ENCODE measurements at places on chromosomes 4 and X. TPM values are rescaled to one million over a fixed set of nuclear protein-coding genes. Genes with fewer than 3 reads are reported as not detected.

- DNase-seq, result no peak
Measured at GRCh38 chr4:171880136-171880535, 66.9 kb downstream of the GALNTL6 start.

- DNase-seq, result no peak
Measured at GRCh38 chr4:62619971-62620370, 1419.8 kb downstream of the ADGRL3 start.

DNA sequence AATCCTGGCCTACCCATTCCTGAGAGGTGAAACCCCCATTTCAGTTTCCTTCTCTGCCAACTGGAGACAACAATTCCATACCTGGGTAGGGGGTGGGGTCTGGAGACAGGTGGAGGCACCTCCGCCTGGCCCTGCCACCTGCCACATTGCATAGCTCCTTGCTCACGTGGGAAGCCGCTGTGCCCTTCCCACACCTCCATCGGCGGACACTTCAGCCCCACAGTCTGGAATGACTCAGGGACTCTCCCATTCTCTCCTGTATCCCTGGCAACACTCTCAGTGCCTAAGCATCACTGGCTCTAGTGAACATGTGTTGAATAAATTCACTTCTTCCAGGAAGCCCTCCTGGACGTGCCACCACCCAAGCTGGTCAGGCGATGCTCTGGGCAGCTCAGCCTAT lies 21.7 kb downstream of the PPP2R2C start:
- DNase-seq, result no peak

GRCh38 chr4:151906438-151906837 lies 145.6 kb upstream of the GATB start:
- DNase-seq, result no peak

GRCh38 chr4:148810461-148810860 lies 368.2 kb upstream of the NR3C2 start:
- no peak for DNase-seq

DNA sequence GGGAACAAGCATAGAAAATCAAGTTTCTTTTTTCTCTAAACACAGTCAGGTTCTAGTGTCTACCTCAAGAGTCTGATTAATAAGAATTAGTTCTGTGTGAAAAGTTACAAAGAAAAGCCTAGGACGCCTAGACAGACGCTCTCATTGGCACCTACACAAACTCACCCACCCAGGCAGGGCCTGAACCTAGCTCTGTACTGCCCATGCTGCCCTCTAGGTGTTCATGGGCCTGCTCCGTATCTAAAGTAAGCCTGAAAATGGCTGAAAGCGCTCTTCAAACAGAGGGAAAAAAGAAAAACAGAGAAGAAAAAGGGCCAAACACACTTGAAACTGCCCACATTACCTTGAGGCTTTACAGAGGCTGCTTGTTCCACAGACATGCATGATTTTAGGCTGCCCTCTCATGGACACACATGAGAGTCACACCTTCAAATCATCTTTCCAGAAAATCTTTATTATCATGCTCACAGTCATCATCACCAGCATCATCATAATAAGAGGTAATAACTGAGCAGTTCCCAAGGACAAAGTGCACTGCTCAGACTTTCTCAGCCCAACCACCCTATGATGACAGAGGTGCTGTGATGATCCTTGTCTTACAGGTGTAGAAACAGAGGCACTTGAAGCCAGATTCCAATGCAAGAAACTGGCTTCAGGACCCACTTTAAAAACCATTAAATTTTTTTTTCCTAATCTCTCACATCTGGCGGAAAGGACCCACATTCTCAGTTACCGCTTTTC lies 49.6 kb downstream of the MAP7D2 start:
- peak; percentile 7 for DNase-seq

DNA sequence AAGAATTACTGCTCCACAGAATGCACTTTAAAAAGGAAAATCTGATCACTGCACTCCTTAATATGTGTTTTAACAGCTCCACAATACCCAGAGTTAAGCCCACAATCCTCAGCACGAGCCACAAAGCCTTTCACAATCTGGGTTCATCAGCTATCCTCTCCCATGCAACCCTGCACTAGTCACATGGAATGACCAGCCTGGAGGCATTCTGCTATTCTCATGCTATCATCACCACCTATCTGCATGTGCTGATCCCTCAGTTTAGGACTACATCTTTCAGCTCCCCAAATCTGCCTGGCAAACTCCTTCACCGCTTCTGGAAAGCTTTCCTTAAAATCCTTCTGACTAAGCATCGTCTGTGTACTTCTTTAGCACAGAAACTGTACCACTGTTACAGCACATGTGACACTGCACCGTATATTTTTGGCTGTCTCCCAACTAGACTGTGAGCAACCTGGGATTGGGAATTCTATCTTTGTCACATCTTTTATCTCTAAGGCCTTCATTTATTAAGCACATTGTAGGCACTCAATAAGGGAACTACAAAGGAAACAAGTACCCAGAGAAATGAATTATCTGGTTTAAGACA lies 18.3 kb upstream of the EIF1AX start:
- no peak for DNase-seq

DNA sequence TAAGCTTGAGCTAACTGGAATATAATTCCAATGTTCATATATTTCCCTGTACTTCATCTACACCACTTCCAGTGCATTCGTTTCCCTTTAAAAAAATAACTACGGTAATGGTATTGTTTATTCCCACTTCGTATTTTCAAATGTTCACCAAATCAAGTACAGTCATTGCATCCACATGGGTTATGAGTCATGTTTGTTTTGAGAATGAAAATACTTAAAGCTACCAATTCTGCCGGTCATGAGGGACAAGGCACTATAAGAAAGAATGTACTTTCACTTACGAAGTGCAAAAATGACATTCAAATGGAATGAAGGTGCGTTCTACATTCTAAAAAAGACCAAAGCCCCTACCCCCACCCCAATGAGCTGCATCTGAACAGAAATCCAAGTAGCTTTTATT lies 174.4 kb upstream of the FGF13 start:
- no peak for DNase-seq

DNA sequence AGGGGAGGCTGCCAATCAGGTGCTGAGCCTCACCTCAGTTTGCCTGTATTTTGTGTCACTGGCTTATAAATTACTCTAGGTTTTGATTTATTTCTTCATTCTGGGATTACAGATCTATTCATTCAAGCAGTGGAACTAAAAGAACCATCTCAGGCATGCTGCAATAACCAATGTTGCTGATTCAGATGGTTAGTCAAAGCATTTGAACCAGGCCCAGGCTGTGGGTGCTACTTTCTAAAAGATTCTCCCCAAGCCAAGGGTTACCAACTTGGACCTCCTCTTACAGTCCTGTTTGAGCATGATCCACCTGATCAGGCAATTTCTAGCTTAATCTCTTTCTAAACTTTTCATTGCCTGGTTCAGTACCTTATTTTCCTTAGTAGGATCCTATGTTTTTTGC lies 67.2 kb downstream of the TMEM131L start:
- no peak for DNase-seq

- DNase-seq, result no peak
Measured at GRCh38 chr4:111596491-111596890, 548.8 kb upstream of the FAM241A start.

DNA sequence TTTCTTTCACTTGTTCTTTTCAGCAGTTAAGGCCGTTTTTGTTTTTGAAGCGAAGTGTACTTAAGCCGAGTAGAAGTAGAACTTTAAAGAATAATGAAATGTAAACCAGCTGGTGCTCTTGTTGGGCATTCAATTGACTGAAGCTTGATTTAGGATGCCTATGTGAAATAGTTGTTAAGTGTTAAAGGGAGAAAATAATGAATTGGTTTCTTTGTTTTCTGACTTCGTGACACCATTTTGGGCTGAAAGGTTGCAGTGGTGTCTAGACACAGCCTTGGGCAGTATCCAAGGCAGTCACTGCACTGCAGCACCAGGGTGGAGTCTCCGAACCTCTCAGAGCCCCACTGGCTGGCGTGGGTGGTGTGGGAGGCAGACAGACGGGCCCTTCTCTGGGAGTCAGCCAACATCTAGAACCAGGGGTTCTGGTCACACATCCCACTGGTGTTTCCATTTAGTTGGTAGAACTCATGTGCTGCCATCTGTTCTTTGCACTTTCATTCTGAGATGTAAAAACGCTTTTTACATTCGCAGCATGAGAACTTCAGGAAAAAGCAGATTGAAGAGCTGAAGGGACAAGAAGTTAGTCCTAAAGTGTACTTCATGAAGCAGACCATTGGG lies 3.5 kb downstream of the UCHL1 start:
- no peak for DNase-seq

GRCh38 chrX:38975368-38975942 lies 174.2 kb downstream of the MID1IP1 start:
- DNase-seq, result no peak

DNA sequence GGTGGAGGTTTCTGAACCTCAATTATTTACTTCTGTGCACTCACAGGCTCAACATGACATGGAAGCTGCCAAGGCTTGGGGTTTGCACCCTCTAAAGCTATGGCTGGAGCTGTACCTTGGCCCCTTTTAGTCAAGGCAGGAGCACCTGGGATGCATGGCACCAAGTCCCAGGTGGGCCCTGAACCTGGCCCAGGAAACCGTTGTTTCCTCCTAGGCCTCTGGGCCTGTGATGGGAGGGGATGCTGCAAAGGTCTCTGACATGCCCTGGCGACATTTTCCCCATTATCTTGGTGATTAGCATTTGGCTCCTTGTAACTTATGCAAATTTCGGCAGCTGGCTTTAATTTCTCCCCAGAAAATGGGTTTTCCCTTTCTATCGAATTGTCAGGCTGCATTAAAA lies 726.1 kb upstream of the POU3F4 start:
- no peak for DNase-seq

DNA sequence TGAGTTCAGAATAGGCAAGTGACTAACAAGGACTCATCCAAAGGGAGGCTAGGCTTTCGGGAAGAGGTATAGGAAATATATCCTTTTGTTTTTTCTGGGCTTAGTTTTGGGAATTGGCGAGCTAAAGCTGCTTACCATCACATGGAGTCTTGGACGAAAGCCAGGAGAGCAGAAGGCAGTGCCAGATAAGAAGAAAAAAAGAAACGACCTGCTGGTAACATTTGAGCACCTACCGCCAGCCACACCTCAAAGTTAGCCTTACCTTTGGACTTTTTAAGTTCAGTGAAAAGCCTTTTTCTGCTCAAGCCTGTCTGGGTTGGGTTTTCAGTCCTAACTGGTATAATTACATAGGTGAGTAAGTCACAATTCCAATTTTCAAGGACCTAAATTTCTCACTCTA lies 85.1 kb upstream of the LCORL start:
- no peak for DNase-seq

GRCh38 chr4:151099976-151100417 lies 569 bp downstream of the RPS3A start:
- no peak for DNase-seq

GRCh38 chr4:61919561-61919960 lies 719.4 kb downstream of the ADGRL3 start:
- no peak for DNase-seq

DNA sequence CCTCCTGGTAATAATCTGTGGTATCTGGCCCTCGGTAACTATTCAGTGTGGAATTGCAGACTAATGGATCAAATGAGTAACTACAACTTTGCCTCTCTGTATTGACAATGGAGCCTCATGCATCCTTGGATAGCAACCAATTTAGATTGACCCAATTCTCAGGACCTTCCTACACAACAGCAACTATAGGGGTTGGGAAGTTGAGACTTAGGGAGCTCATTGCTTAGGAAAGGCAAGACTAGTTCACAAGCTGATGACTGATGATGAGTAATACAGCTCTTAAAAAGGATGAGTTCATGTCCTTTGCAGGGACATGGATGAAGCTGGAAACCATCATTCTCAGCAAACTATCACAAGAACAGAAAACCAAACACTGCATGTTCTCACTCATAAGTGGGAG lies 47.5 kb upstream of the KLHL13 start:
- no peak for DNase-seq

- no peak for DNase-seq
Measured at GRCh38 chrX:8084006-8084405, 87.1 kb downstream of the VCX2 start.

GRCh38 chr4:119932277-119932676 lies 134.4 kb downstream of the MAD2L1 start:
- DNase-seq, result no peak

GRCh38 chrX:88560673-88561330 lies 186.2 kb upstream of the CPXCR1 start:
- DNase-seq, result no peak

DNA sequence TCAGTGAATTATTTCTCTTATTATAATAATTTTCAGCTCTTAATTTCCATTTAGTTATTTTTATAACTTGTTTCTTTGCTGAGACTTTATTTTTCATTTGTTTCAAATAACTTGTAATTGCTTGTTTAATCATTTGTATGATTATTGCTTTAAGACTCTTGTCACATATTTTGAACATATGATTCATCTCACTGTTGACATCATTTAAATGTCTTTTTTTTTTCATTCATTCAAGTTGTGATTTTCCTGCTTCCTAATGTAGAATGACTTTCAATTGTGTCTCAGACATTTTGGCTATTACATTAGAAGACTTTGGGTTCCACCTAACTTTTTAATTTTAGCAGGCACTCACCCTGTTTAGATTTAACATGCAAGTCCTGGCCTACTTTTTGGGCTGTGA lies 234.8 kb upstream of the DIPK2B start:
- DNase-seq, result no peak

- DNase-seq, result no peak
Measured at GRCh38 chrX:129717892-129718291, 20.9 kb upstream of the XPNPEP2 start.

DNA sequence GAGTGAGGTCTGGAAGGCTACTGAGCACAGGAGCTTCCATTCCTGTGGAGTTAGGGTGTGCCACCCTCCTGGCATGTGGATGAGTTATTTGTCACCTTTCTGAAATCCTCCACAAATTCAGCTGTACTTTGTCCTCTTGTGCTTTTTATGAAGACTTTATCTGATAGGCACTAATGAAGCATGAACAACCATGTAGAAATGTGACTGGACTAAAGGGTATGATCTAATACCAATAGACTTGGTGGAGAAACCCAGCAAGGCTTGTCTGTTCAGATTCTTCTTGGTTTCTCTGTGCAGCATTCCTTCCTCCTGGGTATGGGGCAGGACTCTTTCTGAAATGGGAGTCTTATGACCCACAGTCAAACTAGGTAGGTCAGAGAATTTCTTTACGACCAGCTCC lies 9.6 kb downstream of the NBDY start:
- no peak for DNase-seq

DNA sequence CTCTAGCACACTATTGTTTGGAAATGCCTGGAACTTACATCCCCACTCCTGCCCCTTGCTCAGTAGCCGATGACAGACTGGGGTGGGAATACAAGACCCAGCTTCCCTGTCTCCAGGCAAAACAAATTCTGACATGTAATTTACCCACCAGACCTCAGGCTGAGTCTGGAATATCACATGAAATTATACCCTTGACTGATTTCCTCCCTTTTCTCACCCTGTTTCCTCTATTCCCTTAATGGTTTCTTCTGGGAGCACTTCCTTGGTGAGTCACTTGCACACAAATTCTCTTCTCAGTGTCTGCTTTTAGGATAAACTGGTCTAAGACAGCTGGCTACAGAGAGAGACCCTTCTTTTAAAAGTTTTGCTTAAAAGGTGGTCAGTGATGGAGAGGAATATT lies 65.8 kb upstream of the DIPK2B start:
- DNase-seq, result no peak

The CXorf66 gene
- total RNA-seq, result not detected

The AIMP1 gene
- total RNA-seq, result 25.4 TPM

The UVSSA gene
- 22.1 TPM for total RNA-seq

The CENPVL1 gene
- not detected for total RNA-seq

The MSN gene
- 590 TPM for total RNA-seq

The NPY2R gene
- total RNA-seq, result 3.6 TPM

The ARAP2 gene
- total RNA-seq, result 20.1 TPM
